ENCODE measurements at places on chromosomes 4 and X.

- peak; percentile 8 for DNase-seq
Observed at GRCh38 chrX:10579112-10580011, 41.0 kb downstream of the MID1 start.

GRCh38 chrX:3161681-3162080 lies 120.4 kb downstream of the ARSF start:
- DNase-seq, result no peak

DNA sequence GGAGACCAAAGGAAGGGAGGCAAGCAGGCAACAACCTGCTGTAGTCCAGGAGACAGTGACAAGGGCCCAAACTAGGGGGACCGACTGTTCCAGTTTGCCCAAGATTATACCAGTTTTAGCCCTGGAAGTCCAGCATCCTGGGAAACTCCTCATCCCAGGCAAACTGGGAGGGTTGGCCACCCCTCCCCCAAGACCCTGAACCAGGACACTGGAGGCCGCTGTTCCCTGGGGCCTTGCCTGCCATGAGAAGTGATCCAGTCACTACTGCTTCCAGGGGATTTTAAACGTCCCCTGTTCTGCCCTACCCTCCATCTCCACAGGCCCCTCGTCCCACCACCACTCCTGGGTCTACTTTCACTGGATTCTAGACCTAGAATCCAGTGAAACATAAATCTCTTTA lies 4.3 kb upstream of the DGAT2L6 start:
- peak; percentile 11 for DNase-seq

DNA sequence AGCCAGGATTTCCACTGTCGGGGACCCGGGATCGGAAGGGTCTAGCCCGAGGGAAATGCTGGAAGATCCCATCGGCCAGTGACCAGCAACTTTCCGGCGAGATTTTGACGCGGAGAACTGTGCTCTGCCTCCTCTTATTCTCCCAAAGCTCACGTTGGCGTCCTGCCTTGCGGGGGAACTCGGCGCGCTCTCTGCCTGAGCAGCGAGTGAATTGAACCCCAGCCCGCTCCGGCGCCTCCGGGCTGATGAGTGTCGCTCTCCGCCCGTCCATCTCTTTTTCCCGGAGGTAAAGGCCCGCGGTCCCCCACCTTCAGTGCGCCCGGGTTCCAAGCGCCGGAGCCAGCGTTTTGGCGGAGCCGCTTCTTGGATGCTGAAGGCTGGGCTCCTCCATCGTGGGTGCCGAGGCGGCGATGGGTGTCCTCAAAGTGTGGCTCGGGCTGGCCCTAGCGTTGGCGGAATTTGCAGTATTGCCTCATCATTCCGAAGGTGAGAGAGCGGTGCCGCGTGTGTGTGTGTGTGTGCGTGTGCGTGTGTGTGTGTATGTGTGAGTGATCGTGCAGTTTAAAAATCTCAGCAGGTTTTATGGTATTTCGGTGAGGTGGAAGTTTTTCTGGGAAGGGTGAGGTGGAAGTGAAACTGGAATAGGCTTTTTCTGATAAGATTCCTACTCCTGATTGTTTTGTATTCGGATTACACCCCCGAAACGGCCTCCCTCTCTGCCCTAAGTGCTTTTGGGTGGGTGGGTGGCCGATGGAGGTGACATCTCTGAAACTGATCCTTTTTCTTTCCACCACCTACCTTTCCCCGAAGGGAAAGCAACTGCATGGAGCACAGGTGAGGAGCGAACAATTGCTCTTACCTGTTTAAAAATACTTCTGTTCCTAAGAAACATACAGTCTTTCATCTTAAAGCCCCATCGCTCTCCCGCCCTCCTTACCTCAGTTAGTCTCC lies 752 bp downstream of the FRAS1 start:
- DNase-seq, result peak; percentile 66

DNA sequence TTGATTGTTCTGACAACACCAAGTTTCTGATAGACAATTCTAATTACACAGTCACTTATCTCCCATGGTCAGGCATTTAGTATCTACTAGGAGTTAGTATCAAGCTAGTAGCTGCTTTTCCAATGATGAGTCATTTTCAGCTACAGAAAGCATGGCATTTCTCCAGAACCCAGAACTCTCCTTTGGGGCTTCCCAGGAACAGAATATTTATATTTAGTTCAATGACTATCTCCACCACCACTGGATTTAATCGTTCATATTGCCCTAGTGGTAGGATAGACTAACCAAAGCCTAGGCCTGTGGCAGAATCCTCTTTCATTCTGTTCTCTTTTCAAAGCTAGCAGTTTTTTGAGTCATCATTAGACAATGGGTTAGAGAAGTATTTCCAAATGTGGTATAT lies 569.4 kb downstream of the GABRG1 start:
- DNase-seq, result no peak

DNA sequence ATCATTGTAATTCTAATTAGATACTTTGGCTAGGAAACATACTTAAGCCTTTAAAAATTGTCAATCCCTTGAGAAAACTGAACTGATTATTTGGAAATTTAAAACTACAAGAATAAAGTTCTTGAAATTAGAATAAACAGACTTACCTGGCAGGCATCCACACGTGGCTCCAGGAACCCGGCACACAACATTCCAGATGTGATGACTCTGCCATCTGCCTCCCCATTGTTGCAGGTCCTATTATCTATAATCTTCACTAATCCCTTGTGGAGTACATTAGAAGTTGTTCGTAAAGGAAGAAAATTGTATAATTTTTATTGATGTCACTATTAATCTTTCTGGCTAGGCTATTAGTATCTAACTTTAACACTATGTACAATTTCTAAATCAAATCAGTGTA lies 16.2 kb upstream of the GNRHR start:
- peak; percentile 22 for DNase-seq

- no peak for DNase-seq
Observed at GRCh38 chrX:68506649-68507048, 7.8 kb downstream of the YIPF6 start.

GRCh38 chr4:108861334-108861733 lies 98.5 kb upstream of the ETNPPL start:
- DNase-seq, result peak; percentile 20
